ENCODE measurements at places on chromosomes 1 and 21.

GRCh38 chr1:81259625-81260411 lies 540.9 kb upstream of the ADGRL2 start:
- no peak for DNase-seq

DNA sequence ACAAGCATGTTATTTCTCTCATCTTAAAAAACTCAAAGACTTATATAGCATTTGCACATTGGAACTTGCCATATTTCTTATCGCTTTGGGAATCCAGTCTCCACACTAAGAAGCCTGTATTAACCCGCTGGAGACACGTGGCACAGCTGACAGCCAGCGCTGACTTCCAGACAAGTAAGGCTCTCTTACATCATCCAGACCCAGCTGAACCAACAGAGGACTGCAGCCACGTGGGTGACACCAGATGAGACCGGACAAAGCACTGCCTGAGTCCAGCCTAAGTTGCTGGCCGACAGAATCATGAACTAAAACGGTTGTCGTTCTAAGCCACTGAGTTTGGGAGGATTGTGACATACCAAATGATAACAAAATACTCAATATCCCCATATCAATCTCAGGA lies 6.3 kb upstream of the CD247 start:
- DNase-seq: no peak

DNA sequence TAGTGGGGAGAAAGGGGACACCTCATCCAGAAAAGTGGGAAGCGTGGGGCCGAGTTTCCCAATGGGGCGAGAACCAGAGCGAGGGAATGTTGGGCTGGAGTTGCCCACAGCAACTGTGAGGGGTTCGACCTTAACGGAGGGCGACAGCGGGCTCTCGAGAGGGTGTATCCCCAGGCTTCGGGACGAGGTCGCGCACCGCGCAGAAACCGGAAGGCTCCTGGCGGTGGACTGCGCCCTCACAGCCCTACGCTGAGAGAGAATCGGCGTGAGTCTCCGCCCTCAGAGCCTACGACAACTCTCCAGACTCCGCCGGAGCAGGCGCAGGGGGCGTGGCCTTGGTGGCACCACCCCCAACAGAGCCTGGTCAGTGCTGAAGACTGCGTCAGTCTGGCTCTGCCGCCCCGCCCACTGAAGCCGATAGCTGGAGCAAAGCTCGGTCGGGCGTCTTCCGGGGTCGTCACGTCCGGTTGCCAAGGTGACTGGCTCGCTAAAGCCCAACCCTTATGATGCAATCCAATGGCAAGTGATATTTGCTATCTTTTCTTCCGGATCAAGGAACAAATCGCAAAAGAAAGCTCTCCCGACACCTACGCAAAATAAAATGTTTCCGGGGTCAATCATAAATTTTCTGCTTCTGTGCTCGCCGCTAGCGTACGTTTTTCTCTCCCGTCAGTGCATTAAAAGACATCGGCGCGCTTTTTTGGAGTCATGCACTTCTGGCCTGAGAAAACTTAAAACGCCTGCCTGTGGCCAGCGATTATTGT lies at the start of gene LRIF1:
LRIF1 (minus strand) TSS at position 232 of the 764 bp plus-strand sequence. CDS start 234 bp downstream, outside the sequence.
- DNase-seq: peak; percentile 97

GRCh38 chr1:114758256-114758832 lies 560 bp upstream of the CSDE1 start:
- DNase-seq: peak; percentile 36

DNA sequence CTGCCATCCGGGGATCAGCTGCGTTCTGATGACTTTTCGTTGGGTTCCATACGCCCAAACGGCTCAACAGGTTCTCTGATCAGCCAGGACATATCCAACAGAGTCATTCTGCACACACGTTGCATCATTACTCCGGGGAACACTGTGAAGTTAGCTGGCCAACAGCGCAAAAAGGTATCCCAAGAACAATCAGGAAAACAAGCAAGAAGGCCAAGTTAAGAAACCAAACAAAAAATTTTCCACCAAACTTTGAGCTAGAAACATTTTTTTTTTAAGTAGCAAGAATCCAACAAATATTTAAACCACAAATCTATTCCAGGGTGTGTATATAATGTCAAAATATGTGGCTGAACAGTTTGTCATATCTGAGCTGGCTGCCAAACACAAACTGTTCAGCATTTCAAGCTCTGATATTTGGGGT lies 29.2 kb downstream of the NID1 start:
- DNase-seq: no peak

DNA sequence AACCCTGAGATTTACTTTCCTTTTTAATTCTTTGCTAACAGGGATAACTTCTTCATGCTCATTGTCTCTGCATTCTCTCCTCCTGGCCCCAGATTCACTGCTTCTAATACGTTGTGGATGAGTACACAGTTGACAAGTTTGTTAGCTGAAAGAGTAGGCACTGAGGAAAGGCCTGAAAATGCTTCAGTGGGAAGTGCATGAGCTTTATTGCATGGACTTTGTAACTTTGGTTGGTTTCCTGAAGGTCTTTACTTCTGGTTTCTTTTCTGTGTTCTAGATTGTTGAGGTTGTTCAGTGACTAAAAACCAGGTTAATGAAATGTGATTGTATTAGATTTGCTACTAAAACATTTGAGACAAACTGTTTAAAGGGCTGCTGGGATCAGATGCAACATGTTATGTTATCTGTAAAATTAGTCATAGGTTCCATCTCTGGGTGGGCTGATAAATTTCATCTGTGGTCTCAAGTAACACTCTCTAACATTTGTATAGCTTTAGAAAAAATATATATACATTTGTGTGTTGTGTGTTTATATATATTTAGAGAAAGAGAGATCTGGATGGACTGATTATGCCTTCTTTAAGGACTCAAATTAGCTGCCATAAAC lies 19.1 kb downstream of the LRIG2 start:
- DNase-seq: no peak

DNA sequence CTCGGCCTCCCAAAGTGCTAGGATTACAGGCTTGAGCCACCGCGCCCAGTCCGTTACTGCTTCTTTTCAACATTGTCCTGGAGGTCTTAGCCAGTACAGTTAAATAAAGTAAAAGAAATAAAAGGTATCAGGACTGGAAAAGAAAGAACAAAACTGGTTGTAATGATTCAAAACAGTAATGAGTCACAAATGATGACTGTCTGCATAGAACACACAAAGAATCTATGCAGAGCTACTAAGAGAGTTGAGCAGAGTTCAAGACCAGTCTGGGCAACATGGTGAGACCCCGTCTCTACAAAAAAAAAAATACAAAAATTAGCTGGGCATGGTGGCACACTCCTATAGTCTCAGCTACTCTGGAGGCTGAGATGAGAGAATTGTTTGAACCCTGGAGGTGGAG lies 23.4 kb downstream of the BCAR3 start:
- DNase-seq: no peak

- DNase-seq: peak; percentile 89
Observed at GRCh38 chr1:10575616-10576015, 100.9 kb downstream of the PEX14 start.

All from kidney capillary endothelial cell (primary cell).